ENCODE measurements at places on chromosomes 4 and X.

- no peak for DNase-seq
Measured at GRCh38 chr4:14165222-14165920, 537.8 kb upstream of the BOD1L1 start.

DNA sequence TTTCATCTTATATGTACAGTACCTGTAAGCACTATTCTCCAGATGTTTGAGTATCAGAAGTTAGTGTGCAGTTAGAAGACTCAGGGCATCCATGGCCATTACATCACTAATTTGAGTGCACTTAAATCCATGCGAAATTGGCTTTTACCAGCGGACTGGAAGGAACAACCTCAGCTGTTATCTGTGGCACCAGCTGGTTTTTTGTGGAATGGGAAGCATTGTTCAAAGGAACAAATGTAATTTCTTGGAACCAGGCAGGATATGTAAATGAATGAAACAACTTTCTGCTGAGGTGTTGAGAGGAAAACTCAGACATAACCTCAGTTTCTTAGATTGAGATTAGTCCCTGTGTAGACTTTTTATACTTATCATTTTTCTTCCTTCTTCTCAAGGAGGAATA is 60.2 kb downstream of the PDGFRA start:
- no peak for DNase-seq

DNA sequence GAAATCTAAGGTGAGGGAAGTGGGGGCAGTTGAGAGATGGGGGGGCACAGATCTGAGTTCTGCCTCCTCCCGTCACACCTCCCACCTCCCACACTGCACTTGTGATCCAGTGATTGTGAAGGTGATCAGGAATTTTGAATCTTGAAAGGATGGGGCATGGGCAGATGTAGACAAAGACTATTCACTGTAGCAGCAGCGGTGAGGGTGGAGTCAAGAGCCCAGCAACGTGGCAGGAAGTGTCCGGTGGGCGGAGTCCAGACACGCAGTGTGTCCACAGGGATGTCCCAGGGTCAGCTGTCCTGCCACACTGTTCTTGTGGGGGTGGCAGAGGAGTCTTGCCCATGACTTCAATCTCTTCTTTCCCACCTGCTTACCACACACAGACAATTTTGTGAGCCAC is 330.5 kb upstream of the GALNT7 start:
- DNase-seq = no peak

DNA sequence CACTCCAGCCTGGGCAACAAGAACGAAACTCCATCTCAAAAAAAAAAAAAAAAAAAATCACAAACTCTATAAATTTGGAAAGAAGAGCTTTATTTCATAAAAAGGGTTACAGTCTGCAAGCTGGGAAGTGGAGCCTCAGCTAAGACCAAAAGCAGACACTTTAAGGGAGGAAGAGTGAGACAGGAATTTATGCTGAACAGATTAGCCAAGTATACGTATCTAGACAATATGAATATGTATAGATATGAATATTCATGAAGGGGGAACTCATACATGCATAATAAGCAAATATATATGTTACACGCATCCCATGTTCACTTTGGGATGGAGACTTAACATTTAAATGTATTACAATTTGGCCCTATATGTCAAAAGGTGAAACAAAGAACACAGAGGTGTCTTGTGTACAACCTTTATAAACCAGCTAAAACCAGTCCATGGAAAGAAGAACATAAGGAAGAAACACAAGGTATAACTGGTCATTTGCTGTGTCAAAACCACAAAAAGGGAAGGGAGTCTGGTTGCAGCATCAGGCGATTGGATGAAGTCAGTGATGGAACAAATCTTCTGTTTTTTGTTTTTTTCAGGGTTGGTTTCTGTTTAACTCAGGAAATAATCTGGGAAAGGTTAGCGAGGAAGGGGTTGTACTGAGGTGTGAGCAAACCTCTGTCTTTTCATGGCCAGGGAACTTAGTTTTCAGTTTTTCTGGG is 130.0 kb upstream of the MAOA start:
- no peak for DNase-seq

DNA sequence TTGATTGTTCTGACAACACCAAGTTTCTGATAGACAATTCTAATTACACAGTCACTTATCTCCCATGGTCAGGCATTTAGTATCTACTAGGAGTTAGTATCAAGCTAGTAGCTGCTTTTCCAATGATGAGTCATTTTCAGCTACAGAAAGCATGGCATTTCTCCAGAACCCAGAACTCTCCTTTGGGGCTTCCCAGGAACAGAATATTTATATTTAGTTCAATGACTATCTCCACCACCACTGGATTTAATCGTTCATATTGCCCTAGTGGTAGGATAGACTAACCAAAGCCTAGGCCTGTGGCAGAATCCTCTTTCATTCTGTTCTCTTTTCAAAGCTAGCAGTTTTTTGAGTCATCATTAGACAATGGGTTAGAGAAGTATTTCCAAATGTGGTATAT is 569.4 kb downstream of the GABRG1 start:
- DNase-seq = no peak

DNA sequence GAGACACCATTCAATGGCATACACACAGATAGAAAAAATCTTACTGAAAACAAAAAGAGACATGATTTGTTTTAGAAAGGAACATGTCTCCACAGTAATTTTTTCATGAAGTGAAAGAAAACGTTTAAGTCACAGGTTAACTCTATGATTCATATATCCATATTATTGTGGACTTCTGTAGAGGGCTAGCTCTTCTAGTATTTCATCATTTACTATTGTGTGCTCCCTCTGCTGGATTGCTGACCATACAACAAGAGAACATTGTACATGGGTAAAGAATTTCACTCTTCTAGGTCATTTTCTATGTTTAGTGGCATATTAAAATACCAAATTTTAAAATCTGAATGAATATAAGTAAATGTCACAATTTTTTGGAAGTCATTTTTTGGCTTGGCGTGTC is 91.8 kb upstream of the POU3F4 start:
- DNase-seq = no peak

- no peak for DNase-seq
Measured at GRCh38 chr4:22741744-22742143, 49.0 kb downstream of the GBA3 start.

DNA sequence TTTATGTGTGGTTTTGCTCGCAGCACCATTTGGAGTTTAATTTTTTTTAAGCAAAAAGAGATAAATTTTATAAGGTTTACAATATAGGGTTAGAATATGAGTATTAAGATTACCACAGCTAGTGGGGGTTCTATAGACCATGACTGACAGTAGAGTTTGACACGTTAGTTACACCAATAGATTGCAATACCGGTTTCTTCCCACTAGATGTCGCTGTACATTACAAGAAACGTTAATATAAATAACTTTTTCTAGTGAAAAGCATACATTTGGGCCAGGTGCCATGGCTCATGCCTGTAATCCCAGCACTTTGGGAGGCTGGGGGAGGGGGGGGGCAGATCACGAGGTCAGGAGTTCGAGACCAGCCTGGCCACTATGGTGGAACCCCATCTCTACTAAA is 433.6 kb downstream of the MAGEB5 start:
- no peak for DNase-seq

GRCh38 chr4:40782876-40783275 is 33.1 kb downstream of the NSUN7 start:
- DNase-seq = no peak

- DNase-seq = no peak
Measured at GRCh38 chr4:89558147-89558546, 250.5 kb upstream of the GPRIN3 start.

DNA sequence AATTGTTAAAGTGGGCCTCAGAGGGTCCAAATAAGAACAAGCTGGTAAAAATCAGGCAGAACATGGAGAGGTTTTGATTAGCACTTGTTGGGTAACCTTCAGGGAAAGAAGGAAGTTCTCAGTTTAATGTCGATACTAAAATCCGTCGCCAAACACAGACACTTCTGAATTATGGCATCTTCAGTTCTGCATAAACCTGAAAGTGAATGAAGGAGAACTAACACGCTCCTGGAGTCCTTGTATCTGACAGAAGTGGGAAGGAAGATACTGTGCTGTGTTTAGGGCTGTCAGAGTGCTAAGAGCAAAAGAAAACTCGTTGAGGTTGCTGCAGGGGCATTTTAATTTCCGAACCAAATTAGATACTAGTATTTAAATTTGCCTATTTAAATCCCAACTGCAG is 106.2 kb downstream of the TMA16 start:
- no peak for DNase-seq

GRCh38 chrX:47366041-47366722 is 4.2 kb upstream of the ZNF157 start:
- no peak for DNase-seq

- DNase-seq = no peak
Measured at GRCh38 chr4:48489683-48490011, 405 bp upstream of the ZAR1 start.

DNA sequence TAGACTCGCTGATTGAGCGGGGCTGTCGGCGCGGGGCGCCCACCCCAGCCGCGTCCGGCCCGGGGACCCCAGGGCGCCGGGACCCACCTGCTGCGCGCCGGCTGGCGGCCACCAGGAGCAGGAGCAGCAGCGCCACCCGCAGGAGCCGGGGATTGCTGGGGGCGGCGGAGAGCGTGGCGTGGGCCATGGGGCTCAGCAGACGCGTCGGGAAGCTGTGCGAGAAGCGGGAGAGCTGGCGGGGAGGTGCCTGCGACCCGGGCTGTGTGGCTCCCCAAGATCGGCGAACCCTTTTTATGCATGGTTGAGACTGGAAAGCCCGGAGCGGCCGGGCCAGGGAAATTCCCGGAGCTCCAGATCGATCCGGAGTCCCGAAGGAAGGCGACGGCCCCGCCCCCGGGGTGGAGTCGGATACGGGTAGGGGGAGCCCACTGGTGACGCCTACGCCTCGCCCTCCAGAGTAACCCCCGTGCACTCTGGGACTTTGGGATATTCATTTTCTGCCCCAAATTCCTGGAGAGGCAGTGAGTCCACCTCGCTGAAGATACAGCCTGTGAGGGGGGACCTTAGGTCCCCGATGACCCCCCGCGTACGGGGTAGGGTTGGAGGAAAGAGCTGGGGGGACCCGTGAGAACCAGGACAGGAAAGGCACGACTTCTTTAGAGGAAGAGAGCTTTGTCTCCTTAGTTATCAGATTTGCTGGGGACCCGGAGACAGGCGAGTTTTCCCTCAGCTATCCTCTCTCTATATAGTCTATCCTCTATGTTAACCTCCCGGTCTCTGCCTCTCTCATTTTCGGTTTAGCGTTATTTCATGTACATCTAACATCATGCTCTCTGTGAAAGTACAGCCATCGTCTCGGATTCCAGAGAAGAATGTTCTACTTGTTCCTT is at the start of gene CXCL3:
TSS of gene CXCL3 (minus strand) at position 265 of the 890 bp plus-strand sequence. CDS start at position 187, 78 bp downstream.
- no peak for DNase-seq
